ENCODE measurements at places on chromosomes 11 and 22.

- DNase-seq = no peak
Measured at GRCh38 chr22:47167056-47167455, 404.6 kb downstream of the TBC1D22A start.

DNA sequence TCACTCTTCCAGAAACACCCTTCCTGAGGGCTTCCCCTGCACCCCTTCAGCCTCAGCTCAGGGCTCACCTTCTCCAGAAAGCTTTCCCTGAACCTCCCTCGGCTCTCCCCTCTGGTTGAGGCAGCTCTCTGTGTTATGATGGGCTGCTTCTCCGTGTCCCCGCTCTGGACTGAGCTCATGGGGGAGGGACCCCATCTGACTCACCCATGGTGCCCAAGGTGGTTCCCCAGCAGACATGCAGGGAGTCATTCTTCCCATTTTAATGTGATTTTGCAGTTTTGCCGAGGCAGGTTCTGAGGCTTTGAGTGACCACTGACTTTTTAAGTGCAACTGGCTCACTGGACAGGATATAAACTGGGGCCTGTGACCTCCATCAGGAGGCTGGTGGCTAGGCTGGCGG, 495.1 kb downstream of the TBC1D22A start:
- no peak for DNase-seq

DNA sequence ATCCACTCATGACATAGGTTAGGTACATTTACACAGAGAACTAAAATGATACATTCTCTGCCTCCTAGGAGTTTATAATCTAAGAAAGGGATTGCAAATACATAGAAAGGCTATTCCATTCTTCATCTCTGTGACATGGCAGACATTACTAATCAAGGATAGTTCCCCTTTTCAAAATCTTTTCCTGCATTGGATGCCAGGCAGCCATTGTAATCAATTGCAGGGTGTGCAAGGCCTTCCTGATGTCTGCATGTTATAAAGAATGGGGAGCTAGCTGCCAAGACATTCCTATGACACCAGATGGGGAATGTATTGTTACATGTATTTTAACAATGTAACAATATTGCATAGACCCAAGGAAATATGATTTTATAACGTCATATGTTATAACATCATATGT, 82.0 kb downstream of the KIRREL3 start:
- DNase-seq = no peak

- DNase-seq = no peak
Measured at GRCh38 chr11:106001304-106002012, 20.6 kb downstream of the MSANTD4 start.

- DNase-seq = peak; percentile 29
Measured at GRCh38 chr11:692824-693414, 2.1 kb downstream of the DEAF1 start.

DNA sequence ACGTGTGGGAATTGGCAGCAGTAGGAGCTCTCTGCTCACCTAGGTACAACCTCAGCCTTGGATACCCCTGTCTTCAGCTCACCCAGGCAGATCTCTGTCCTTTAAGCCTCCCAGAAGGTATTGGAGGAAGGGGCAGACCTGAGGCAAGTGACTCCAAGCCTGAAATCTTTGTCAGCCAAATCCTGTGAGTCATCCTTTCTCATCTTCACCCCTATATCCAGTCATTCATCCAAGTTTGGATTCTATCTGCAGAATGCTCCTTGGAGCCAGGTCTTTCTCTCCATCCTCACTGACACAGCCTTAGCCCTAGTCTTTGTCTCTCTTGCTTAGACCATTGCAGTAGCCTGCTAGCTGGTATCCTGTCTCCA, 10.4 kb upstream of the THY1 start:
- DNase-seq = no peak

GRCh38 chr11:122853971-122854446, 15.7 kb downstream of the CRTAM start:
- peak; percentile 66 for DNase-seq

DNA sequence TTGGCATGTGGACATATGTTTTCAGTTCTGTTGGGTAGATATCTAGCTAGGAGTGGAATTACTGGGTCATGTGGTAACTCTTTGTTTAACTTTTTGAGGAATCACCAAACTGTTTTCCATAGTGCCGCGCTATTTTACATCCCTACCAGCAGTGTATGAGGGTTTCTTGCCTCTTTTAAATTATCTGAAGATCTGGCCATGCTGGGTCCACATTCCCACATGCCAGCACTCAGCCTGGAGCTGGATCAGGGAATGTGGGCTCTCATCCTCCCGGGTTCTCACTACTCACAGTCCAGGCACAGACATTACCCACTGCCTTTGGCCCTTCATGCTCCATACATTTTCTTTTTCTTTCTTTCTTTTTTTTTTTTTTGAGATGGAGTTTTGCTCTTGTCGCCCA, 44.6 kb downstream of the RBX1 start:
- no peak for DNase-seq

GRCh38 chr11:70173018-70173417, 30.1 kb upstream of the FADD start:
- DNase-seq = no peak

- no peak for DNase-seq
Measured at GRCh38 chr22:38802671-38803121, 8.8 kb upstream of the DNAL4 start.

- peak; percentile 24 for DNase-seq
Measured at GRCh38 chr11:64867748-64868462, 10.5 kb downstream of the EHD1 start.

DNA sequence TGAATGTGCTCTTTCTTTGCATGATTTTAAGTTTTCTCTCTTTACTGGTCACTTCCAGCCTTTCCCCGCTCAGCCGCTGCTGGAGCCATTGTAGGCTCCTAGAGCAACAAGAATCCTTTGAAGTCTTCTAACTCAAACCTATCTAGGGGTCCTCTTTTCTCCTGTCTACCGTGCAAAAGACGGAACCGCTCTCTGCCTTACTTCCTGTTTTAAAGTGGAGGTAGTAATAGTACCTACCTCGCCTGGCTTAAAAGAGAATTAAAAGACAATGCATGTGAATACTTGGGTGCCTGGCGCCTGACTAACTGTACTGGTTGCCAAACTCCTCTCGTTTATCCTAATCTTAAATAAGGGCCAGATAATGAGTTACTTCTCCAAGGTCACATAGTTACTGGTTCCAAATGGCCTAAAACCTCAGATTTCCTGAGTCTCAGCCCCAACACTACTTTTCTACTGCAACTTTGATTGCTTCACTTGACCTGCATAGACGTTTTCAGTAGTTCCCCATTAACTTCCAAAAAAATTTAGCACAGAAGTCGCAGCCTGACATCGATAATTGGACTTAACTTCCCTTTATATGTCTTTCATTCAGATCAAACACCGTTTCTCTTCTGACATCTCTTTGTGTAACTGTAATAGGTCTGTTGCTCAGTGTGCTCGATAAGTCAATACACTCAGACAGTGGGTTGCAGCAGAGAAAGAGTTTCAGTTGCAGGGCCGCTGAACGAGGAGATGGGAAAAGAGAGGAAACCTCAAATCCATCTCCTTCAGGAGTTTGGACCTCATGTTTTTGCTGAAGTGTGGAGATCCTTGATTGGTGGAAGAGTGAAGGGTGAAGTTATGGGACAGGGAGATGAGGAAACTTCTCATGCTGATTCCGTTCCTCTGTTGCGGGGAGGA, 891 bp downstream of the SAMM50 start:
- peak; percentile 7 for DNase-seq

GRCh38 chr11:35116245-35116644, 22.7 kb upstream of the CD44 start:
- no peak for DNase-seq

DNA sequence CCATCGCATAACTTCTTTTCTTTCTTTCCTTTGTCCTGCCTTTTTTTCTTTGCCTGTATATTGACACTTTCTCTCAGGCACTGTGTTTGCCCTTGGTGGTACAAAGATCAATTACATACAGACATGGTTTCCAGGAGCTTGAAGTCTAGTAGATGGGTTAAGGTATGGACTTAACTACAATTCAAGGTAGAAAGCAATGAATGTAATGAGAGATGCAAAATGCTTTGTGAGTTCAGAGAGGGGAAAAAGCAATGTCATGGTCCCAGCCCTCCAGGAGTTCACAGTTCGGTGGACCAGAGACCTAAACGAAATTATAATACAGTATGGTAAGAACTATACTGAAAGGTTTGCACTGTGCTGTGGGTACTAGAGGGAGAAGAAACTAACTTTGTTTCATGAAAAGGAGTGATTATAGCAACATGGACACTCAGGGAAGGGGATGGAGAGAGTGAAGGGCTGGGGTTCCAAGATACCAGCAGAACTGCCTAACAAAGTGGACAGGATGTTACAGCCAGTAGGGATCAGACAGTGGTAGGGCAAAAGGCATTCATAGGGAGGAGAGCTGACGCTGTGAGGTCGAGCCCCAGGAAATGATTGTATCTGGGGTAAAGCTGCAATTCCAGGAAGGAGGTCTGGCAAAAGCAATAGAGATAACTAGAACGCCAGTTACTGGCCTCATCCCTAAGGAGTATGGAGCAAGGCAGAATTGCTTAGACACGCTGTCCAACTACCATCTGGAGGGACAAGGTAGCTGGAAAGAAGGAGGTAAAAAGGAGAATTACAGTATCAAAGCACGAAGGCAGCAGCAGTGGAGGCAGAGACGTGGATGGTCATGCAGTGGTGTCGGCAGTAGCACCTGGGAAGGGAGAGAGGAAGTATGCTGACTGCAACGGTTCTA, 158.3 kb upstream of the MTMR2 start:
- no peak for DNase-seq

- DNase-seq = no peak
Measured at GRCh38 chr11:13166036-13166435, 111.6 kb upstream of the BMAL1 start.
